ENCODE measurements at places on chromosomes 1 and 21.

GRCh38 chr1:56433056-56433577 is 146.2 kb downstream of the PLPP3 start:
- DNase-seq: no peak

GRCh38 chr1:3027611-3028371 is 6.5 kb downstream of the ACTRT2 start:
- no peak for DNase-seq

- DNase-seq: no peak
These were observed 45.1 kb downstream of the ZYG11B start for GRCh38 chr1:52771384-52771783.

GRCh38 chr1:214027498-214027897 is 39.7 kb downstream of the PROX1 start:
- no peak for DNase-seq

DNA sequence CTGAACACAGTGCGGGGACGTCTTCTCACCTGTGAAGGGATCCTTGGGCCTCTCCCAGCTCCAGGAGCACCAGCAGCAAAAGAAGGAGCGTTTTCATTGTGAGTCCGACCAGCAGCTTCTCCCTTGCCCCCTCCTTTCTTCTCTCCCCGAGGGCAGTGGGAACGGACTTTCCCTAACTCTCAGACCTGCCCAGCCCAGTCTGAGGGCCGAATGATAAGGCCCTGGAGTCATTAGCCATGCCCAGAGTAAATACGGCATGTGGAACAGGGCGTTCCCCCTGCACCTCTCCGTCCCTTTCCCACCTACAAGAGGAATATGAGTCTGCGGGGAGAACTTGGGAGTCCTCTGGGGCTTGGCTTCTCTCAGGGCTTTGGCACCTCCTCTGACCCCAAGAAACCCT is at the start of gene CTSE:
Gene CTSE, minus strand, starts transcription at position 201 of the 400 bp plus-strand sequence. Its CDS starts 104 bp downstream, at position 97.
- no peak for DNase-seq

GRCh38 chr1:62436039-62436465 is 797 bp upstream of the USP1 start:
- DNase-seq: peak; percentile 93

GRCh38 chr1:12344596-12345349 is 114.9 kb downstream of the VPS13D start:
- DNase-seq: no peak

- DNase-seq: no peak
These were observed 57.0 kb upstream of the SYNC start for GRCh38 chr1:32759521-32759981.

- DNase-seq: no peak
These were observed 218.3 kb upstream of the SGIP1 start for GRCh38 chr1:66315671-66316070.

DNA sequence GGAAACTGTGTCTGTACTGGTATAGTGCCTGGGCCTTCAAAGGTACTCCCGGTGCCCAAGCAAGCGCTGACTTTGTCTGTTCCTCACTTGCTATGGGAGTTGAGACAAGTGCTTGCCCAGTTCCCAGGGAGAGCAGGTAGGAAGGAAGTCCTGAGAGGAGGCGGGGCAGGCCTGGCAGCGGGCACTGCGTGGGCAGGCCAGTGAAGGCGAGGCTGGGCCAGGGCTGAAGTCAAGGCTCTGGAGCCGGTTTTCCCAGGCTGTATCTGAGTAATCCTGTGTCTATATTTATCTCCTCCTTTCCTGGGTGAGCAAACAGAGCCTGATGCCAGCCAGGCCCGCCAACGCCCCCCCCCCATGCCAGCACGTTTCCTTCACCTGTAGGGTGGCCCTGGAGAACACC is 15.9 kb upstream of the EDN2 start:
- no peak for DNase-seq

- DNase-seq: no peak
These were observed 2.9 kb downstream of the C1orf210 start for GRCh38 chr1:43282220-43283195.

DNA sequence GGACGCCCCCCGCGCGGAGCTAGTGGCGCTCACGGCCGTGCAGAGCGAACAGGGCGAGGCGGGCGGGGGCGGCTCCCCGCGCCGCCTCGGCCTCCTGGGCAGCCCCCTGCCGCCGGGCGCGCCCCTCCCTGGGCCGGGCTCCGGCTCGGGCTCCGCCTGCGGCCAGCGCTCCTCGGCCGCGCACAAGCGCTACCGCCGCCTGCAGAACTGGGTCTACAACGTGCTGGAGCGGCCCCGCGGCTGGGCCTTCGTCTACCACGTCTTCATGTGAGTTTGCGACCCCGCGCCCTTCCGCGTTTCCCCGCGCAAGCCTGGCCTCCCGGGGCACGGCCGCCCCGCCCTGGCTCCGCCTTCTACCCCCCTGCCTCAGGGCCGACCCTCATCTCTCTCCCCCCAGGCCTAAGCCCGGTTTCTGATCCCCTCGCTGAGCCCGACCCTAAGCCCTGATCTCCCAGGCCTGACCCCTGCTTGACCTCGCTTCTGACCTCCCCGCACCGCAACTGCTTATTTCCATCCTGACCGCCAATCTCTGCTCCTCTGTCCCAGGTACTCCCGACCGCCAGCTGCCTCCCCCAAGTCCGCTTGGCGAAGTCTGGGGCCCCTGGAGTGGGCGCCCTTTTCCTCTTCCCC is 669 bp downstream of the KCNQ4 start:
- DNase-seq: no peak

DNA sequence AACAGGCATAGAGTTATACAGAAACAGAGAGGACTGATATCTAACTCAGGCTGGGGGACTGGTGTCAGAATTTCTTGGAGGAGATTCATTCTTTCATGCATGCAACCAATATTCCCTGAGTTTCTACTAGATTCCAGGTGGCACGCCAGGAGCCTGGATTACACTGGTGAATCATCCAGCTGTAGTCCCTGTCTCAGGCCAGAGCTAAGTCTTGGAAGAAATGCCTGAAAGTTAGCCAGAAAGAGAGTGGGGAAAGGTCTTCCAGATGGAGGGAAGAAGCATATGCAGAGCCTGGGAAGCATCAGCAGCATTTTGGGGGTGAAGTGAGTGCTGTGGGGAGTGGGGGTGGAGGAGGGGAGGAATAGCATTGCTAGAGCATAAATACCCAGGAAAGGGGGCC is 239.1 kb downstream of the OMA1 start:
- DNase-seq: no peak

GRCh38 chr1:239283216-239283615 is 103.2 kb upstream of the CHRM3 start:
- no peak for DNase-seq

GRCh38 chr1:99820546-99820945 is 29.6 kb upstream of the AGL start:
- no peak for DNase-seq

DNA sequence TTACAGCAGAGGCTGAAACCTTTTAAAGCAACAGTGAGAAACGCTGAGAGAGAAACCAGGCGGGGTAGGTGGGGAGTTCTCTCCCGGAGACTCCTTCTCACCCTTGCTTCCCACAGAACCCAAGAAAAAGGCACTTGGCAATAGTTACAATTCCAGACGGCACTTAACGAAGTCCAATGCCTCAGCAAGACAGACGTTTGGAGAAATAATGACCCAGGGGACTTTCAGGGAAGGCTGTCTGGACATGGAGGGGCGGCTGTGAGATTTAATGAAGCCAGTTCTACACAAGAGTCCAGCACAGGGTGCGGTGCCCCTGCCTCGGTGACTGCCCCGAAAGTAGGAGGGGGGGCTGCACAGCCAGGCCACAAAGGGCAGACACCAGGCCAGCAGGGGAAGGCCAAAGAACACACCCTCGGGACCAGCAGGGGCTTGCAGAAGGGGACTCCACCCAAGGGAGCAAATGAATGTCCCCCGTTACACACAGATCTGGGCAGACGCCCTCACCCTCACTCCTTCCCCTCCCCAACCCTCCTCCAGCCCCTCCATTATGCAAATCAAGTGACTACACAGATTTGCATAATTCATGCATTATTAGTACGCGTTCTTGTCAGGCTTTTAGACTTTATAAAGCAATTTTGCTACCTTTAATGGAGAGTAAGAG is 26.3 kb downstream of the KCNN3 start:
- DNase-seq: no peak

DNA sequence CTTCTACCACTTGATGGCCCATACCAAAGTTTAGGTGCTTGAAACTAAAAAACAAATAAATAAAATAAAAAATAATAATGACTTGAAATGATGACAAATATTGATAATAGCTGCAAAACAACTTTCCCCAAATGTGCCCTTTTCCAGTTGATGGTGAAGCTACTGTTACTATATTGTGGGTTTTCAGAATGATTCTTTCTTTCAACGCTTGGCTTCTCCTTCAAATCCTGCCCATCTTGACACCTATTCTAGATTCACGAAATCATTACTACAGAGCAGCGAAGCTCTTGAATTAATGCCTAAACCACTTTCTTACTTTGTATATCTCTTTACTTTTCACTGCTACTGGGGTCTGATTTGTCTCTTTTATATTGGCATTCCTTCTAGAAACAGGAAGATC is 9.2 kb upstream of the C1orf141 start:
- no peak for DNase-seq

DNA sequence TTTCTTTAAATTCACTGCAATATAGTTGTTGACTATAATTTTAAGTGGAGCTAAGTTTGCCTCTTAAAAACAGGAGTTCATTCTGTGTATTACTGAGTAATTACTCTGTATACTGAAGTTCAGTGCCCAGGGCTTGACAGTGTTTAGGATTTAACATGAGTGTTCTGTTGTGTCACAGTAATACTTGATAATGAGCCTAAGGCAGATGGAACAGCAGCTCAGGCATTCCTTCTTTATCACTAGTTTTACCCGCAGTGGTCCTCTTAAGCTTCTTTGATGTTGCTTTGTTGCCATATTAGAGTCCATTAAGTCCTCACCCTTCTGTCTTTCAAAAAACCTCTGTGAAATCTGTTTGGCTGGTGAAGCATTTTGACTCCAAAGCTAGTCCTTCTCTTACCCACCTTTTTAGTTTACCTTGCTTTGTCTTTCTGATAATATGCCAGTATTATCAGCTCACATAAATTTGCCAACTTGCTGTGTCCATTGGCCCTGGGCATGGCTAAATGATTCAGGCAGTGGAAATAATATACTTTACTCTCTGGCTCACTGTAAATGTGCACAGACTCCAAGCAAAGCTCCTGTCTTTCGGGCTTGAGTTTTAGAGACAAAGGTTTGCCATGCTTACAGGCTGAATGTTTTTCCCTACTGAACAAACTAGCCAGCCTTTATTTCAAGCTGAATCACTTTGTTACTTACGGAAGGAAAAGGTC is 17.7 kb downstream of the HIPK1 start:
- DNase-seq: no peak

GRCh38 chr1:200131551-200132125 is 104.1 kb downstream of the NR5A2 start:
- no peak for DNase-seq

DNA sequence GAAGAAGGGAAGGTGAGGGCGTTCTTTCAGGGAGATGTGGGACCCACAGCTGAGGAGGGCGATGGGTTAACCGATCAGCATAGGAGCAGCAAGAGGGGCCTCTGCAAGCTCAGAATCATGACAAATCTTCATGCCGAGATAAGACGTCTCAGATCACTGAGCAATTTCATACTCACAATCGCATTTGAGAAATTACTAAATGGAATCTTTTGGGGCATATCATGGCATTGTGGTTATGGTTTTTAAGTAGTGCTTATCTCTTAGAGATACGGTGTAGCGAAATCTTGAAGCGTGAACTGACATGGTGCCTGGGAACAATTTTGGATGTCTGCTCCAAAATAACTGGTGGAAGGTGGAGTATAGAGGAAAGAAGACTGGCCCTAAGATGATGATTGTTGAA is 6.2 kb downstream of the TNNT2 start:
- no peak for DNase-seq

DNA sequence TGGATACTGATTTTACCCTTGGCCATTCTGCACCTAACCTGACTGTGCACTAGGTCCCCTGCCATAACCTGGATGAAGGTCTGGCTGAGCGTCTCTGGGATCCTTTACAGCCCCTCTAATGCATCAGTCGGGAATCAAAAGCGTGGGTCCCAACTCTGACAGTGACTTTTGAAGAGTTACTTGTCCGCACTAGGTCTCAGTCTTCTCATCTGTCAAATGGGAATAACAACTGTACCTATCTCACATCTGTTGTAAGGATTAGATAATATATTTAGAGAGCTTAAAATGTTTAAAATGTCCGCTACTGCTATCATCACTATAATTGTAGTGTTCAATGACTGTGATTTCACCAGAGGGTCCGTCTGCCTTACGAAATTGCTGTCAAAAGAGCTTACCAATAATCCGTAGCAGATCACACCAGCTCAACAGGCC is 746 bp downstream of the TADA1 start:
- DNase-seq: no peak

DNA sequence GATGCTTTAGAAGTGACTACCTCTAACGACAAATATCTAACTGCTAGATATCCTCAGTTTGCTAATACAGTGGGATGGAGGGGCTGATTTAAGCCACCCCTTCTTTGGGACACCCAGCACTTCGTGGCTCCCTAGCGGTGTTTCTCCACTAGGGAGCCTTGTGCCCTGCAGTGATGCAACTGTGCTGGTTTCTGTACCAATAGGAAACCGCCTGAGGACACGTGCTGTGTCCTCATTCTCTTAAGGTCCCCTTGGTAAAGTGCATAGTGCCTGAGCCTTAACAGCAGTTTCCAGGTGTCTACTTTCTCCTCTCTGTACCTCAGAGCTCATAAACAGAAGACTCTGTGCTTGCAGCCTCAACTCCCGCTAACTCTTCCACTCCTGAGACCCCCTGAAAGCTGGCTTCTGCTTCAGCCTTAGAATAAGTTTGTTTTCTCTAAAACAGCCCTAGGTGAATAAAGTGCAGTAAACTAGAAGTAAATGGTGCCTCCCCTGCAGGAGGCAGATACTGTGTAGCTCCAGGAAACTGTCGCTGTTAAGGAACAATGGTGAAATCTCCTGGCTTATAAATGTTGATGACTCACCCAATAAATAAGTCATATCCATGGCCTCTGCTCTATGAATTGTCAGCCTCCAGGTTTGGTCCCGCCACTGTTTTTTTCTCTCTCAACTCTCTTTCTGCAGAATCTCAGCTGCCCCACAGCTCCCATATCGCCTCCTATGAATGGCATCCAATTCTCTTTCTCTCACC is 130.4 kb downstream of the AK5 start:
- DNase-seq: no peak

GRCh38 chr1:8412183-8412831 is 94.4 kb downstream of the SLC45A1 start:
- no peak for DNase-seq

DNA sequence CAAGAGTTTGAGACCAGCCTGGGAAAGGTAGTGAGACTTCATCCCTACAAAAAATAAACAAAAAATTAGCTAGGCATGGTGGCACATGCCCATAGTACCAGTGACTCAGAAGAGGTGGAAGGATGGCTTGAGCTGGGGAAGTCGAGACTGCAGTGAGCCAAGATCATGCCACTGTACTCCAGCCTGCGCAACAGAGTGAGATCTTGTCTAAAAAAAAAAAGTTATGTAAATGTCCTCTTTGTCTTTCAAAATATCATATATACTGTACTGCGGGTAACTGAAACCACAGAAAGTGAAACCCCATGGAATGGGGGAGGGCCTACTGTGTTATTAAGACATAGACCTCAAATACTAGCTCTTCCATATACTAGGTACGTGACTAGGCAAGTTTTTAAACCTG is 20.8 kb downstream of the ACADM start:
- no peak for DNase-seq

All from activated gamma-delta T cell (primary cell).